ENCODE measurements at places on chromosomes 3 and 15.

DNA sequence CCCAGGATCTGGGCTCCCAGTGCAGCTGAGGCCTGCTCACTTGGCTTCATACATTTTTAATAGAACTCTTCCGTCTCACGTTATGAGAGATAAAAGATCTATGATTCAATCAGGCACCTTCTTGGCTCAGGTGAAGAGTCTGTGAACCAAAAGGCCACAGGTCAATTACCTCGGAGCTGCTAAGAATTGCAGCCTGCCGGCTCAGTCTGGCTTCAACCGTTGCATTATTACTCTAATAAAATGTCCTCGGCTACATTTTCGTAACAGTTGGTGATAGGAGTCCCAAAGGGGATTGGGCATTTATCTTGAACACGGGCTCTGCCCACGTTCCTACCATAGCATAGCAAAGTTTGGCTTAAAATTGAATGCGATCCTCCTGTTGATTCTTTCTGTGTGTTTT, 176.3 kb downstream of the SLCO3A1 start:
- DNase-seq, result no peak

- no peak for DNase-seq
These were observed 3.2 kb upstream of the GABRR3 start for GRCh38 chr3:98038286-98038685.

GRCh38 chr15:42595626-42596240, 20.3 kb downstream of the STARD9 start:
- no peak for DNase-seq

DNA sequence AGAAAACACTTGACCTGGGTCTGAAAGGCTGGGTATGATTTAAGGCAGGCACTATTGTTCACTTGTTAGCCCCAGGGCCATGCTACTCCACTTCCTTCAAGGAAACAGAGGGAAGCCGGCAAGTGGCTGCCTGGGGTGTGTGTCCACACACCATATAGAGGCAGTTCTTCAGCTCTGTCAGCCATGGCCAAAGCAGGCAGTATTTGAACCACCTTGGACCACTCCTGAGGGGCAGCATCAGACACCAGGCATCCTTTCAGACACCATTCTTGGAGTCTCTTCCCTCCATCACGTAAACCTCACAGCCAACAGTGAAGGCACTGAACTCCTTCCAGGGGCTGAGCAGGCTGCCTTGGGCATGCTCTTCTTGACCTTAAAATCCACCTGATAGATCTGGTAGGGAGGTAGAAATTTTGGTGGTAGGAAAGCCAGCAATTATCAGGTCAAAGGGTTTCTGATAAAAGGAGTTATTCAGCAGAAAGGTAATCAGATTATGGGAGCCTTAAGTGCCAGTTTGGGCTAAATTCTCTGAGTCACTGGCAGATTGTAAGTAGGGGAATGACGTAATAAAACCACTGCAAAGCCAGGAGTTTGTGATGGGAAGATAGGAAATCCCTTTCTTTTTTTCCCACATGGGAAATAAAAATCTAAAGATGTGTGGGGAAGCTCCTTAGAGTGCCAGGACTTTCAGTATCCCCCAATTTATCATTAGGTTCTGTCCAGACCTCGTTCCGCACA, 20.2 kb downstream of the TGFBR2 start:
- no peak for DNase-seq

DNA sequence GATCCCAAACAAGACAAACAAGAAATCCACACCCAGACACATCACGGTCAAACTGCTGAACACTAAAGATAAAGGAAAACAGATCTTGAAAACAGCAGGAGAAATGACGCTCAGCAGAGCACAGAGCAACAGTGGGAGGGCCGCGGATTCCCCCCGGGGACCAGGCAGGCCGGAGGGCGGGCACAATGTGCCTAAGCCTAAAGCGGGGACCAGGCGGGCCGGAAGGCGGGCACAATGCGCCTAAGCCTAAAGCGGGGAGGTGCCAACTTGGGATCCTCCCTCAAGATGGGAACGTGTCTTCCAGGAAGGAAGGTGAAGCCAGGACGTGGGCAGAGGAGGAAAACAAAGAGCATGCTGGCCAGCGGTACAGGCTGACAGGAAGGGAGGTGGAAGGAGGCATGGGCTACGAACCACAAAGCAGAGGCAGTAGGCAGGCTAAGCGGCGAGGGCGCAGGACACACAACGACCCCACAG, 31.1 kb downstream of the CYFIP1 start:
- DNase-seq, result no peak

DNA sequence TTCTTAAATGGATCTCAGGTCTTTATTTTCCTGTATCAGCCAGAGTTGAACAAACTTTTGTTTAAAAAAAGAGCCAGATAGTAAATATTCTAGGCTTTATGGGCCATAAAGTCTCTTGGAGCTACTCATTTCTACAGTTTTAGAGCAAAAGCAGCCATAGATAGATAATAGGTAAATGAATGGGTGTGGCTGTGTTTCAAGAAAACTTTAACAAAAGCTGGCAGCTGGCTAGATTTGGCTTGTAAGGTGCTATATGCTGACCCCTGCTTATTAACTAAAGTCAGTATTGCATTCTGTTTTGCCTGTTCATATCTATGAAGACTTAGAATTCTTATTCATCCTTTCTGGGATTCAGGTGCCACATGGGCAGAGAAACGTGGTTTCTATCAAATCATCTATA, 29.0 kb downstream of the MFN1 start:
- DNase-seq, result no peak

DNA sequence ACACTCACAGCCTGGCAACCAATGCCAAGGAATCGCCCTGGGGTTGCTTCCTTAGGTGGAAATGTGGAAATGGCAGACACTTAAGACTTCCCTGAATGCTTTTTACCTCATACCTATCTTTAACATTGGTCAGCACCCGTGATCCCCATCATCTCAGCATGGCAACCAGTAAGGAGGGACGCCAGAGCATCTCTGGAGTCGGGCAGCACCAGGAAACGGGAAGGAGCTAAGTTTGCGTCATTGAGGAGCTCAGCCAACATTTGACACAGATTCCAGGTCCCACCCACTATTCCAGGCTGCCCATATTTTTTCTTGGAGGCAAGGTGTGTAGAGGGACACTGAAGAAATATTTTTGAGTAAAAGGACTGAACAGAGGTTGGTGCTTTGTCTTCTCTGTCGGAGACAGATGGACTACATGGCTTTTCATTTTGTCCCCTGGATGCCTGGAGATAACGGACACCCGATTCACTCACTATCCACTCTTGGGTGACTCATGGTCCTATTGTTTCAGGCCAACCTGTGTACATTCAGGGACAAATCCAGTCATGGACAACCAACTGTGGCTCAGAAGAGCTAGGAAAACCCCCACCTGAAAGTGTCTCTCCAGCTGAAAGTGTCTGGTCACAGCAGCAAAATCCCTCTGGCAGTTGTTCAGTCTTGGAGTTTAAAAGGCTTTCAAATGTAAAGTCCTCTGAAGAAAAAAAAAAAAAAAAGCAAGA, 70.4 kb upstream of the OXTR start:
- no peak for DNase-seq

- no peak for DNase-seq
These were observed 49.8 kb downstream of the GASK1A start for GRCh38 chr3:43028678-43029490.

DNA sequence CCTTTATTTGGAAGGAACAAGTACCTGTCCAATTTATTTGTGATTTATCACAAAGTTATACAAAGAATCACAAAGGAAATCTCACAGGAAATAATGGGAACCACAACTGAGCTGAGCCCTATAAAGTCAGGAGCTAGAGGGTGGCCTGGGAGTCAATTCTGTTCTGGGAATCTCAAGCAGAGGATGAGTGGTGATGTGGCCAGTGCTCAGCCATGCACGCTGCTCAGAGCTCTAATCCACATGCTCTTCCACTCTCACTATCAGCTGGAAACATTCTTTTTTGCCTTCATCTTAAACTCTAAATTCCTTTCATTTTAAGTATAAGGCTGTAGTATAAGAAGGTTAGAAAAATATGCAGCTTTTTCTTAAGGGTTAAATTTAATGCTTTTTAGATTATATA, 36.6 kb downstream of the UACA start:
- DNase-seq, result no peak

DNA sequence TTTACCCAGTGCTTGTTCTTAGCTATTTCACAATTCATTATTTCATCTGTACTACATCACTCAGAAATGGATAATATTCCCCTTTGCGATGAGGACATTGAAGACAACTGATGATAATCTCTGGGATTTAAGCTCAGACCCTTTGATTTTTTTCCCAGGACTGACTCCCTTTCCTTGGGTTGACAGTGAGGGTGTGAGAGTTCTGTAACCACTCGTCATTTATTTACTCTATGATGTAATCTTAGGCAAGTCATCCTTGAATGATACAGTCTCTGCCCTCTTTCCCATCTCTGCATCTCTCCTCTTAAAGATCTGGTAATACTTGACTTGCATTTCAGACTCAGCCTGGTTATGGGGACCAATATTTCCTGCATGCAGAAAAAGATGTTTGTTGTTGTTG, 1041.7 kb downstream of the AGBL1 start:
- DNase-seq, result no peak

GRCh38 chr3:56790016-56790821, 11.5 kb downstream of the ARHGEF3 start:
- no peak for DNase-seq

Data from activated B cell treated with CpG ODN at 0.5 μM for 24 hours (primary cell).